Mucosa of gallbladder (tissue), 1 donor: ENCODE measurements at places on chromosomes 11 and 22. TPM values are rescaled to one million over a fixed set of nuclear protein-coding genes. Genes with fewer than 3 reads are reported as not detected.

Gene ROBO3
- 12.9 TPM for total RNA-seq

Gene LRRC10B
- 0.46 TPM for total RNA-seq

Gene MS4A8
- 61.4 TPM for total RNA-seq

Gene CAPN5
- total RNA-seq: 197 TPM

Gene DAGLA
- total RNA-seq: 10.6 TPM

Gene FLRT1
- 3.8 TPM for total RNA-seq

Gene OR6A2
- 0.06 TPM for total RNA-seq

Gene GPR83
- total RNA-seq: 0.09 TPM

Gene PKNOX2
- total RNA-seq: 5.1 TPM

Gene FAM227A
- total RNA-seq: 5.1 TPM

Gene NCR3LG1
- 8.2 TPM for total RNA-seq

Gene CABP4
- total RNA-seq: 3.8 TPM

Gene UBASH3B
- total RNA-seq: 7.4 TPM

Gene CBLIF
- not detected for total RNA-seq

Gene ZNF280A
- total RNA-seq: not detected

Gene ARFGAP3
- total RNA-seq: 49.8 TPM

Gene MS4A5
- not detected for total RNA-seq

Gene YAP1
- 154 TPM for total RNA-seq

Gene RAB36
- 22.3 TPM for total RNA-seq

Gene NXPE2
- total RNA-seq: not detected

Gene ARHGAP20
- total RNA-seq: 2.7 TPM

Gene PARVB
- 16.5 TPM for total RNA-seq
